ENCODE measurements at places on chromosomes 12 and 14. TPM values are rescaled to one million over a fixed set of nuclear protein-coding genes. Genes with fewer than 3 reads are reported as not detected.

TPPP2 gene
- total RNA-seq, result not detected

OR6S1 gene
- total RNA-seq, result not detected

LRCOL1 gene
- not detected for total RNA-seq

BMAL2 gene
- 1.2 TPM for total RNA-seq

- no peak for DNase-seq
These were observed 2.2 kb downstream of the FRMD6 start for GRCh38 chr14:51653775-51654532.

- peak; percentile 28 for DNase-seq
These were observed 586 bp downstream of the TTC6 start for GRCh38 chr14:37595809-37596621.

DNA sequence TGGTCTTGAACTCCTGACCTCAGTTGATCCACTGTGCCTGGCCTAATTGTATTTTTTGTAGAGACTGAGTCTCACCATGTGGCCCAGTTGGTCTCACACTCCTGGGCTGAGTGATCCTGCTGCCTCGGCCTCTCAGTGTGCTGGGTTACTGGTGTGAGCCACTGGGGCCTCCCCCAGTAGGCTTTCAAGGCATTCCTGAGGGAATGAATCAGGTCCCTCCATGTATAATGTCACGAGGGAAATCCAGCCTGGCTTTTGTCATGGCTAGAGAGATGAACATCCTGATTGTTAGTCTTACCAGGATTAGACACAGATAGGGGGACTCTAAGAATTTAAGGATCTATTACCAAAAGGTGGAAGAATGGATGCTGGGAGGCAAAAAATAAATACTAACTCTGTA lies 51.9 kb downstream of the CPSF2 start:
- DNase-seq, result no peak

GRCh38 chr14:99382071-99382470 lies 98.6 kb downstream of the SETD3 start:
- DNase-seq, result no peak

GRCh38 chr12:113146999-113147398 lies 2.5 kb upstream of the CFAP73 start:
- no peak for DNase-seq

- no peak for DNase-seq
These were observed 138.4 kb upstream of the CDKN3 start for GRCh38 chr14:54258382-54258781.

DNA sequence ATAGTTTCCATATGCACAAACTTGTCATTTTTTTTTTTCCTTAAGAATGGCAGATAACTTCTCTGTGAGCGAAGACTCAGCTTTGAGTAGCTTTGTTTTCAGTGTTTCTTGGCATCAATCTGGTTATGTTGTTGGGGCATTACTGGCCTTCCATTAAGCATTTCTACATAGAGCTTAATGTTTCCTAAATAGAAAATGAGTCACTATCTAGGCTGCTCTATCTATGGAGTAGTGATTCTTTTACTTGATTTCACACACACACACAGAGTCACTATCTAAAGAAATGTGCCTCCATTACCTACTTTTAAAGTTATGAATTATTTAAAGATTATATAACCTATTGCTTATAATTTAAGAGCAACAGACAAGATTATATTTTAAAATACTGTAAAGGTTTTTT lies 53.9 kb downstream of the TMEM260 start:
- no peak for DNase-seq

DNA sequence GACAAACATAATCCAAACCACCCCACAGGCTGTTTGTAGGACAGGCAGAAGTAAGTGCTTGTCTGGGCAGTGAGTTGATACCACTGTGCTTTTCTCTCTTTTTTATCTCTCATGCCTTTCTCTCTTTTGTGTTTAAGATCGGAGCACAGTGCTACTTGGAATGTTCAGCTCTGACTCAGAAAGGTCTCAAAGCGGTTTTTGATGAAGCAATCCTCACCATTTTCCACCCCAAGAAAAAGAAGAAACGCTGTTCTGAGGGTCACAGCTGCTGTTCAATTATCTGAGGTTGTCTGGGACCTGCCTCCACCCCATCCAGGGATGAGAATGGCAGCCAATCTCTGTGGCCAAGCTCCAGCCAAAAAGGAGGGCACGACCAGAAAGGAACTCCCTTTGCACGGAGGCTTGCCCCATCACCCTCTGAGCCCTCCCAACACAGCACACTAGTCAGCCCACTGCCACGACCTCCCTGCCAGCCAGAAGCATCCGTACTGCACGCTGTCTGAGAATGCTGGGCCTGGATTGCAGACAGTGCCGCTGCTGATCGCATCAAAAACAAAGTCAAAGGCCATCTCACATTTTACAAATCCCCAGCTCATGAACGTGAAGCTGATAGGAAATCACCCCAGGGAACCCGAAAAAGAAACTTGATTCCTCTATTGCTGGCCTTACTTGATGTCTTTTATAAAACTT lies 27.8 kb downstream of the GPHB5 start:
- DNase-seq, result no peak

- DNase-seq, result no peak
These were observed 350.7 kb downstream of the RMST start for GRCh38 chr12:97813301-97813700.

- peak; percentile 55 for DNase-seq
These were observed 21.4 kb downstream of the ACVR1B start for GRCh38 chr12:51972849-51973273.
